ENCODE measurements at places on chromosomes 12 and 14.

DNA sequence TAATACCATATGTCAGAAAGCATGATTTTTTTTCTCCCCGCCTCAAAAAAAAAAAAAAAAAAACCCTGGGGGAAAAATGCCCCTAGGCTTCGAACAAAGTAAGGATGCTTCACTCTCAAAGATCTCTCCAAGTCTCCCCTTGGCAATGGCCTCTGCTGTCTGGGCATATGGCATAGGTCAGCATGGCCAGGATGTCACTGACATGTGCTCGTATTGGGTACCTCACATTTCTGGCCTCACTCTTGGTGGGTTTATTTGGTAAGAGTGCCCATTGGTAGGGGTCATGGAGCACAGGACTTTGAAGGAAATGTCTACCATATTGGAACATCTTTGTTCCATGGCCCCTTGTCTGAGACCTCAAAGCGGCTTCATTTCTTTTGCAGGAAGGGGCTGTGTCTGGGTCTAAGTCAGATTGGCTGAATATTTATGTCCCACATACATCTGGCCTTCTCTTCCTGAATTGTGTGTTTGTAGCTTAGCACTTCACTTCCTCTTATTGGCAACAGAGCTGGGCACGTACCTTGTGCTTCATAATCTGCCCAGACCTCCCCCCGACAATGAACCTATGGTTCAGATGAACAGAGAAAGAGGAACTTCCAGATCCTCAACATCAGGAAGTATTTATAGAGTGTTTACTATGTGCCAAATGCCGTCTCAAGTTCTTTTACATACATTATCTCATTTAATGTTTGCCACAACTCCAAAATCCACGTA, 36.3 kb upstream of the OAS1 start:
- no peak for DNase-seq

- DNase-seq, result no peak
Observed at GRCh38 chr14:91554535-91555332, 44.6 kb upstream of the PPP4R3A start.

- peak; percentile 40 for DNase-seq
Observed at GRCh38 chr12:112967858-112968257, 10.5 kb upstream of the OAS2 start.

DNA sequence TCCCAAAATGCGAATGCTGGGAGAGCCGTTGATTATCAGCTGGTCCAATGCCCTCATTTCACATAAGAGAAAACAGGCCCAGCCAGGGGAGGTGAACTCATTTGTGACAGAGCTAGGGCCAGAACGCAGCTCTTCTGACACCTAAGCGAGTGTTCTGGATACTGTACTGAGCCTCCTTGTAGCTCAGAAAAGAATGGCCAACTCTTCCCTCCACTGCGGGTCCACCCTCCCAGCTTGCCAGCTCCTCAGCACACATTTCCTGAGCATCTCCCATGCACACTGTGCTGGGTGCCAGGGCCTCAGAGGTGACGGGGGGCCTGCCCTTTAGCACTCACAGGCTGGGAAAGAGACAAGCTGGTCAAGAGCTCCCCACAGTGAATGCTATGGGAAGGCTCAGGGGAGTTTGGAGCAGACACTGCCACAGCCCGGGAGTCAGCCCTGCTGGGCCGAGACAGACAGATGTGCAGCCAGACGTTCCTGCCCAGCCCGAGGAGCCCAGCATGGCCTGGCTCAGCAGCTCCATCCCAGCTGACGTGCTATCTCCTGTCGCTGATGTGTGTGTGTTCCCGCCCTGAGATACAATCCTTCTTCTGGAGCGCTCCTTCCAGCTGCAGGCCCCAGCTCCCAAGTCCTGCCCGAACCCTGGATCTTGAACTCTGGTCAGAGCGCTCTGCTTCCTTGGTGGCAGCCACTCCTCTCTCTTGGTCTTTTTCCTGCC, 3.5 kb downstream of the CMTM5 start:
- DNase-seq, result no peak

- no peak for DNase-seq
Observed at GRCh38 chr12:59808317-59808910, 212.6 kb downstream of the SLC16A7 start.

DNA sequence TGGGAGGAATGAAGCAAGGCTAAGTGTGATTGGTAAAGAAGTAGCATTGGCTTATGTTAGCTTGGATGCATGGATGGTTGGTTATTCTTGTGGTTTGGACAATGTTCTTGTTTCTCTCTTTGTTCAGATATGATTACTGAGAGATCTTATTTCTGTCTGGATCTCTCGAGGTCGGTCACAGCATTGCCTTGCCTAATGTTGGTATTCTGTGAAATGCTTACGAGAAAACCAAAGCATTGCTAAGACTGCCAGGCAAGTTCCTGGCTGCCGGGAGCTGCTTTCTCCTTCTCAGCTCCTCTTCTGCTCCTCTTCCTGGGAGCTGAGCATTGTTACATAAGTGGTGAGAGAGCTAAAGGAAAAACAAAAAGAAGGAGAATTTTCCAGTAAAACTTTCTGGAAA, 7.4 kb upstream of the RND1 start:
- no peak for DNase-seq

DNA sequence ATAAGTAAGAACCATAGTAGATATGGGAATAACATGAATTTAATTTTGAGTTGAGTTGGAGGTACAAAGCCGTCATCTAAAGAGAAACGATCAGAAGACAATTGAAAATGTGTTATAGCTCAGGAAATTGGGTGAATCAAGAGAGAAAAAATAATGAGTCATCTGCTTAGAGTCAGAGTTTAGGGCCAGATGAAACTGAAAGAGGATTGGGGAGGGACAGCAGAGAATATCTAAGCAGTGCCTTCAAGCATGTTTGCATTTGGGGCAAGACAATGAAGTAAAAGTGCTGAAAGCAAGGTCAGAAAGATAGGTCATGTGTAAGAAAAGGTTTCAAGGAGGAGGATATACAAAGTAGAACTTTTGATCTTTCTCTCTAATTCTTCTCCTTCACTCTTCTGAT, 49.4 kb downstream of the SLC15A5 start:
- no peak for DNase-seq

- no peak for DNase-seq
Observed at GRCh38 chr14:23129759-23130316, 10.8 kb upstream of the CEBPE start.

GRCh38 chr12:3698218-3698974, 54.5 kb downstream of the CRACR2A start:
- no peak for DNase-seq

- no peak for DNase-seq
Observed at GRCh38 chr12:18375131-18375530, 113.8 kb downstream of the PIK3C2G start.

DNA sequence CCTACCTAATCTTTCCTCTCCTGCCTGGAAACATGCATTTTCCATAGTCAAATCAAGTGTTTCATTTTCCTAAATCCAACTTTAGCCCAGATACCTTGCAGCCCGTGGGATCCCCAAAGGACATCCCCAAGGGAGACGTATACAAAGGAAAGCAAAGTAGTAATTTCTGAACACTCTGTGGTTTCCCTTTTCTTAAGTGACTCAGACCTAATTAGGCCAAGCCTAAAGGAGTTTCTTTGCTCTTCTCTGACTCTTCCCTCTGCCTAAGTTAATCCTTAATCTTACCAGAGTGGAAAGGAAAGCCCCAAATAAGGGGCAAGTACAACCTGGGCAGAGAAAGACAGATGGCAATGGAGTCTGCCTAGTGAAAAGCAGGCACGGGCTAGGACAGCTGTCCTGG, 250.3 kb downstream of the SPTSSA start:
- DNase-seq, result no peak

DNA sequence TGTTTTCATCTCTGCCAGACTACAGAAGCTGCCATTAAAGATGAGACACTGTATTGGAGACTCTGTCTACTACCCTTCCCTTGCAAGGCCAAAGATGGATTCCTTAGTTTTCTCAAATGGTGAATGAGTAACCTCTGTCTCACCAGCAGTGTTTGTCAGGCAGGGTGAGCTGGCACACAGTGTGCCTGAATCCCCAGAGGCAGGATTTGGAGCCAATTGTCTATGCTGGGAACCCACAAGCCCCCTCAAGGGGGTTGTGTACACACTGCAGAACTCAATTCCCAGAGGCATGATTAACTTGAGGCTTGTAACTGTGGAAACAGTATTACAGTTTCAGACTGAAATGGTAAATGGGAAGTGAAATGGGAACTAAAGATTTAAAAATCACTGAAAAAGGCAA, 136.8 kb upstream of the PTPRB start:
- no peak for DNase-seq

DNA sequence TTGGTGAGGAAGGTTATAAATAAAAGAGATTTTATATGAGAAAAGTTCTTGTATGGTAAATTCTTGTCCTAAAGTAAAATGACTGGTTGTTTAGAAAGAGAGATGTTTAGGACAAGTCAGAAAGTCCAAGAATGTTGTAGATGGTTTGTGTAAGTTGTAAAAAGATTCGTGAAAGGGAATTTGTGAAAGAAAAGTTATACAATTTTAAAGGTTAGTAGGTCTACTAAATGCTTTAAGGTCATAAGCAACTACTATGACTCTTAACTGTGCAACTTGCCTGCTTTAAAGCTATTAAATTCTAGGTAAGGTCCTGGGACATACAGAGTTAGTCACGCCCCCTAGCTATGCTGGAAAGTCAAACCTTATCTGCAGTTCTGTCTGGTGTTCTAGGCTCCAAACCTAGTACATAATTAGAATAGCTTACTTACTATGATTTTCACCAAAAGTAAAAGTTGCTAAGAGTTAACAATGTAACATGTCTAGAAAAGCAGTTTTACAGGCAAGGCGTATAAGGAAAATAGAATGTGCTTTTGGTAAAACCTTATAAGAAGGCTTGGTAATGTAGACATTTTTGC, 11.2 kb upstream of the DHRS2 start:
- DNase-seq, result no peak

DNA sequence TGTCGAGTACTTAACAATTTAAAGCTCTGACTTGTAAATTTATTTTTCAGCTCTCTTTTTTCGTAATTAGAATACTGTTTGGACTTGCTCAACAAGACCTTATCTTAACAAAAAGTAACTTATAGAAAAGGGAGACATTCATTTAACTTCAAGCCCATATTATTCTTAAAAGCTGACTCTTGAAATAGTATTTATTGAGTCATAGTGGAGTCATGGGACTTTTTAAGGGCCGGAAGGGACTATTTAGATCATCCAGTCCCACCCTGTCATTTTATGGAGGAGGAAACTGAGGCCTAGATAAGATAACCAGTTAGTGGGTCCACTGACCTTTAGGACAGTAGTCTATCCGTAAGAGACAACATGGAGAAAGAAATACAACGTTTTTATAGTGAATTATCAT, 1.5 kb downstream of the RAP1B start:
- DNase-seq, result no peak

DNA sequence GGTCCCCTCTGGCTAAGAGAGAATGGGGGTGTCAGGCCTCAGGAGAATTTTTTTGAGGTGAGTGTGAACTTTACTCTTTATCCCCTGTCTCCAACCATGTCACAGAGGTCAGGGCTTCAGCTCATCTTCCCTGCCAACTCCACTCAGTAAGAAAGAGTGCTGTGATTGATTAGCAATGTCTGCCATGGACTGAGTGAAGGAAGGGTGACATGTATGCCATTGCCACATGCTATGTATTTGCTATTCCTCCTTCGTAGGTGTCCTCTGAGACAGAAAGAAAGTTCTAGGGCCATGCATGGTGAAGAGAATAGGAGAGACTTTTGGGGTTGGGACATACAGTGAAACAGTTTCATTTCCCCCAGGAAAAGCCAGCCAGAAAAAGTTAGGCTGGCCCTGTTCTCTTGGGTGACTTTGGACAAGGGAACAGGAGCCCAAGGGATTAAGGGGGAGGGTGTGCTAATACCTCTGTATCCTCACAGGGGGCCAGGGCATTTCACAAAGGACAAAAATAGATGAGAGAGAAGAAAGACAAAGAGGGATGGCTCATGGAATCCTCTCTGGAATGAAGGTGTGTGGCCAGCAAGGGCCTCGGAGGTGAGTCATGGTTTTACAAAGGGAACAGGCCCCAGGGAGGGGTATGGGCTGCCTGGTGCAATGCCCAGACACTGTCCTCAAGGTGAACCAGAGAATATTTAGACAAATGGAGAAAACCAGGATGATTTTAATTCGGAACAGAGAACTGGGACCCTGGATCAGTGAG, 13.9 kb upstream of the MYL2 start:
- no peak for DNase-seq

- no peak for DNase-seq
Observed at GRCh38 chr14:95876761-95877538, at the start of gene TUNAR. Gene TUNAR (plus strand): TSS chr14:95876832.

DNA sequence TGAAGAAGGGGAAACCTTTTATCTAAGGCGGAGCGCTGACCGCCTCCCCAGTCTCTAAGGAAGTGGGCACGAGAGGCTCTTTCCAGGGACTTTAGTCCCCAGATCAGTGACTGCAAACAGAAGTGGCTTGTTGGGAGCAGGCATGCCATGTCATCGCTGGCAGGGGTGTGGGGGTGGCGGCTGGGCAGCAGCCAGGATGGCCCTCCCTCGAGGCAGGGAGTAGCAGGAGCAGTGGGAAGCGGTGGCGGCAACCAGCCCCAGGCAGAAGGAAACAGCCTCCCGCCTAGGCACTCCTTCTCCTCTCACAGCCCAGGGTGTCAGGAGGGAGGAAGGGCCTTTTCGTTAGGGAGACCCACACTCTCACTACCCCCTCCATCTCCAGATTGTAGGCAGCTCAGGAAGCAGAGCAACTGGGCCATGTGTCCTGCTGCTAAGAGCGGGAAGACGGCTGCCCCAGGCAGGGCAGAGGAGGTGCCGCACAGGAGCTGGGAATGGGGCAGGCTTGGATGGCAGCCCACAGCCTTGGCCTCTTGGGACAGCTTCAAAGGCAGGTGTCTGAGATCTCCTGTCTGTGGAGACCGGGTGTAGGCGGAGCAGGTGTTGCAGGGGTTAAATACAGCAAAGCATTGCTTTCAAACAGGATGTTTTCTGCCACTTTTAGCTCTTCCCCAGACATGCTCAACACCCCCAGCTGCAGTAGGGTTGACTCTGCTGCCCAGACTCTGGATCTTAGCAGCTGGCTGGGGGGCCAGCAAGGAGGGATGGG, 21.8 kb downstream of the VDR start:
- no peak for DNase-seq

- DNase-seq, result no peak
Observed at GRCh38 chr12:26754148-26754547, 78.8 kb downstream of the ITPR2 start.

DNA sequence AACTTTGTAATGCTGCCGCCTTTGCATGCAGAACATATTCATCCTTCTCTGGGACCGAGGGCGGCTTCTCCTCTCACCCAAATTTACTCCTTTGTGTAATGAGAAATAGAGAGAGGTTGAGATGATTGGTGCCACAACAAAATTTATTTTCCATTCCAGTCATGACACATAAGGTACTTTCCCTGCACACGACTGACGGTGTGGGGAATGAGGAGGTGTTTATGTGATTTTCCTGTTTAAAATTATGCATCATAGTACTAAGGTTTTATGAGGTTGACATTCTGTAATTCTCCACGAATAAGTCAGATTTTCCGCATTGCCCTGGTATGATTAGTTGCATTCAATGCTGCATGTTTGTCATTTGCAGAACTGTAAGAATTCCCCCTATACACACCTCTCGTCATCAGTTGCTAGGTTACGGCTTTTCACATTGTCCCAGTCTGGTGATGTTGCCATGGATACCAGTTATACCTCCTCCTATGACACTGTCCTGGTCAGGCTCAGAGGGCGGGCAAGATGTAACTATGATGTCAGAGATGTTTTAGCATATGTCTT, 23.1 kb downstream of the BICDL1 start:
- no peak for DNase-seq

- no peak for DNase-seq
Observed at GRCh38 chr12:100453951-100454350, 19.7 kb upstream of the NR1H4 start.

- DNase-seq, result no peak
Observed at GRCh38 chr12:53222170-53222721, 9.8 kb downstream of the RARG start.

GRCh38 chr12:45435945-45436710, 220.2 kb downstream of the ANO6 start:
- no peak for DNase-seq
